ENCODE measurements at places on chromosomes 7 and 10.

DNA sequence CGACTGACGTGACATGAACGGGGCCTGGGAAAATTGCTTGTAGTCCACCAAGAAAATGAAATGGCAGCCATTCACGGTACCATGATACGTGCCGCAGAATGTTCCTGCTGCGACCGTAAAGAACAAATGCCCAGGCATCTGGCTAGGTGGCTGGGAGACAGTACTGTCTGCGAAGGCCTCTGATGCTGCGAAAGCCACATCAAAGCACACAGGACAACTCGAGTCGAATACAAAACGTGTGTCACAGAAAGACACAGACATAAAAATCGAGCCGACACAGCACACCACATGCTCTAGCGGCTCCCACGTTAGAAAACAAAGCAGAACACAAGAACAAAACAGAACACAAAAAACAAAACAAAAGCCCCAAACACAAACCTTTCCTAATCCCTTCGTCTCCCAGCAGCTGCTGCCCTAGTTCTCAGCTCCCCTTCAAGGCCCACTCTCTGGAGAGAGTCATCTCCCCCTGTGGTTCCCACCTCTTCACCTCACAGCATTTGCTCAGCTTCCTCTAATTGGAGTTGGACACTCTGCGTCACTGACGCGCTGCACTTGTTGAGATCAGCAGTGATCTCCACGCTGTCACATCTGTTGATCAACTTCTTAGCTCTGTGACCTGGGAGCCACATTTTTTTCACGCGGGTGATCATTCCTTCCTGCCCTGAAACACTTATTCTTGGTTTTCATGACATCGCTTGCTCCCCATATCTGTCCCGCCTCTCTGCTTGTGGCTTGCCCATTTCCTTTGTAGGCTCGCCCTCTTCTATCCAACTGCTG is 112.2 kb downstream of the CLEC2L start:
- DNase-seq = no peak

GRCh38 chr10:20105236-20105635 is 289.0 kb downstream of the PLXDC2 start:
- no peak for DNase-seq

GRCh38 chr10:133347710-133348517 is 741 bp downstream of the PRAP1 start:
- DNase-seq = no peak

DNA sequence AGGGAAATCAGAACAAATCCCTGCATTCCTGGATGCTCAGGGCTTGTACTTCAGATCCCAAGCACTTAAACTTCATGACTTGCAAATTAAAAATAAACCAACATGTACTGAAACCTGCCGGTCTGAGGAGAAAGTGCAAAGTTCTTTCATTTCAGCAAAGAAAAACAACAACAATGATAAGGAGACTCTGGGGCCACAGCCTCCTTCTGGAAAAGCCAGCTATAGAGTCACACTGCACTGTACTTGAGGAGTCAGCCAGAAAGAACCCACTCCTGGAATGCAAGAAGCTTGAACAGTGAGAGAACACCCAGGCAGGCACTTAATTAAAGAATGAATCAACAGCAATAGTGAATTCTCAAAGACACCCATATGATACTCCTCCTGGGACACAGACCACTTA is 49.7 kb upstream of the TM9SF3 start:
- no peak for DNase-seq

DNA sequence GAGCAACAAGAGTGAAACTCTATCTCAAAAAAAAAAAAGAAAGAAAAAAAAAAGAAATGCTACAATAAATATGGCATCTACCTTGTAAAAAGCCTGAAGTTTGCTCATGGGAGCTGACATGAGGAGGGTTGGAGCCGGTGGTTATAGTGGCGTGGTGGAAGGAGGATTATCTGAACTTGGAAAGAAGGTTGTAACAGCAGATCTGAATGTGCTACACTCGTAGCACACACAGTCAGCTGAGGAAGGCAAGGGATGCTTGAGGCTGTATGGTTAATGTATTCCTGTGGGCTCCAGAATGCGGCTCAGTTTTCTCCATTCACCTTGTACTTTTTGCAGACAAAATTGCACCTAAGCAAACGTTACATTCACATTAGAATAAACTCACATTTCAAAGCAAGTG is 390.3 kb upstream of the GALNT17 start:
- no peak for DNase-seq

DNA sequence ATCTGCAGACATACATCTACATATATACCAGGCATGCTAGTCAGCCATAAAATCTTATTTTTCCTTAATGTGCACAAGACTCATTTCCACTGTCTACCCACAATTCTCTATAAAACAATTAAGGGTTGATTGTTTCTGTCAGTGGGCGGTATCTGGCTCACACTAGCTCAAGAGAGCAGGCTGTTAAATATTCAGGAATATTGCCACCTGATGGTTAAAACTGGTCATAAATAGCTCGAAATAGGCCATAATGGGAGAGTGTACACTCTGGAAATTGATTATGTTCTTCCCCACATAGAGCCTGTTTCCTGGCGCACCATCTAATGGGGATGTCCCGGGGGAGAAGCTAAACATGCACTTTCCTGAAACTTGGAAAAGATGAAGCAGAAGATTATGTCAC is 620.6 kb upstream of the ANKRD30A start:
- DNase-seq = no peak

DNA sequence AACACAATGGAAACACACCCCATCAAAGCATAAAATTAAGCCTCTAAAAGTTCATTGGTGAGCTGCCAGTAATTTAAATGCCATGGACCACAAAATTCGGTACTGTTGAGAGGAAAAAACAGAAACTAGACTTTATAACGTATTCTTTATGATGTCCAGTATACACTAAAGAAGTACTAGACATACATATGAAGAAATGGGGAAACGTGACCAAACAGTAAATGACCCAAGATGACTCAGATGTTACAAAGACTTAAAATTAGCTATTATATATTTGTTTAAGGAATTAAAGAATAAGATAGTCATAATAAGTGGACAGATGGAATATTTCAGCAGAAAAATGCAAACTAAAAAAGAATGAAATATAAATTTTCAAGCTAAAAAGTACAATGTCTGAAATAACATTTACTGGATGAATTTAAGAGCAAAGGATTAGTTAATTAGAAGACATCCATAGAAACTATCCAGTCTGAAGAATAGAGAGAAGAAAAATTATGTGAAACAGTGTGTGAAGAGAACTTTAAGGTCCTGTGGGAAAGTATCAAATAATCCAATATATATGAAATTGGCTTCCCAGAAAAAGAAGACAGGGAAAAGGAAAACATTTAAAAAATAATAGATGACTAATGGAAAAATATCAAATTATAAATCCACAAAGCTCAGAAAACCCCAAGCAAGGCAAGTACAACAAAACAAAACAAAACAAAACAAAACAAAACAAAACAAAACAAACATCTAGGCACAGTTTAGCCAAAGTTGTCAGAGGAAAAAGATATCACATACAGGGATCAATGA is 69.4 kb downstream of the SAMD9 start:
- DNase-seq = no peak

DNA sequence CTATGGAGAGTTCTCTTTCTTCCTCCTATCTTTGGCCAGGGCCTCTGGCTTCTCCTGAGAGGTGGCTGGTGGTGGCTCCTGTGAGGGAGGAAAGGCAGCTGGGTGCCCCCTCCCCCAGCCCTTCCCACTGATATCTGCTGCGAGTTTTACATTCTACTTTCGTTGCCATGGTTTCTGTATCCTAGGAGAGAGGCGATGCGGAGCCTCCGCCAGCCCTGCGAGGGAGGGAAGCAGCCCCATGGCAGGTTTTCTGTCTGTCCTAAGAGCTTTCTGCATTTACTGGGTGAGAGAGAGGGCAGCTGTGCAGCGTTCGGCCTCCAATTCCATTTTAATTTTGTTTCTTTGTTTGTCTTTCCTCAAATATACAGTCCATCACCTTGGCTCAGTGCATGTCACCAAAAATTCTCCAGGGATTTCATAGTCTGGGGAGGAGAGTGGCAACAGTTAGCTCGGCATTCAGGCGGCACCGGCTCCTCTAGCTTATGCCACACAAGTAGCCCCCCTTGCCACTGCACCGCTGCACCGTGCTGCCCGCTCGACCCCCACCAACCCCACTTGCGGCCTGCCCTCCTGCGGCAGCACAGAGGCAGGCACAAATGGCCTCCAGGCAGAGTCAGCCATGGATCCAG is 20.4 kb downstream of the DNAJB12 start:
- DNase-seq = no peak

- no peak for DNase-seq
Observed at GRCh38 chr10:88840104-88840503, 11.5 kb downstream of the ANKRD22 start.

DNA sequence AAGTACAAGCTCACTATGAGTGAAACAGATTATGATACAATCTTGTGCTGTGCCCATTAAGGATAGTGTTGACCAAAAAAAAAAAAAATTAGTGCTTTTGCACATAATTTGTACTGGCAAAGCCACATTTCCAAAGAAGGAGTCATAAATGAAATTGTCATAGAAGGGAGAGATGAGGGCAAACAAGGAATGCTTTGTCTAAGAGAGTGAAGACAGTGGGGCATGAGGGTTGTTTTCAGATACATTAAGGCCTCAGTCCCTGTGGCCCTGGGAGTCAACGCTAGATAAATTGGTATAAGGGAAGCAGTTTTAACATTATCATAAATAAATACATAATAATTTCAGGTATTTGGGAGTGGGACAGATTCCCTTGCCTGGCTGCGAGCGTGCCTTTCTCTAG is 267.5 kb upstream of the PRKCQ start:
- DNase-seq = no peak

- no peak for DNase-seq
Observed at GRCh38 chr7:131183611-131184119, 144.0 kb upstream of the MKLN1 start.

- no peak for DNase-seq
Observed at GRCh38 chr7:66281678-66282590, 76.8 kb downstream of the TPST1 start.

GRCh38 chr7:158784270-158784669 is 45.0 kb downstream of the ESYT2 start:
- DNase-seq = no peak

GRCh38 chr7:158531661-158532060 is 56.0 kb downstream of the PTPRN2 start:
- no peak for DNase-seq

DNA sequence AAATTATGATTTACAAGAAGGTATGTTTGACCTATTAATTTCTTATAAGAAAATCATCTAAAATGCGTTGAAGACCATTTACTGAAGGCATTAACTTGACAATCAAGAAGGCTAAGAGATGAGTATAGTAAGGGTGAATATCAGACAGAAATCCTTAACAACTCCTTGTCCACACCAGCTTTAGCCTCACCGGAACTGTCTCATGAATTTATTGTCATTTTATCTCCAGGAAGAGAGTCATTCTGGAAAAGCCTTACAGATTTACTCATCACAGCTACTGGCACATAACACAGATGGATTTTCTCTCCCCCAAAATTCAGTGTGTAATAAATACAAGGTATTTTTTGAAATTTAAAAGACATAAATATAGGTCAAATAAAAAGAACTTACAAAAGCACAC is 129.4 kb upstream of the LSM8 start:
- no peak for DNase-seq

- no peak for DNase-seq
Observed at GRCh38 chr10:129715805-129716204, 248.3 kb downstream of the EBF3 start.

DNA sequence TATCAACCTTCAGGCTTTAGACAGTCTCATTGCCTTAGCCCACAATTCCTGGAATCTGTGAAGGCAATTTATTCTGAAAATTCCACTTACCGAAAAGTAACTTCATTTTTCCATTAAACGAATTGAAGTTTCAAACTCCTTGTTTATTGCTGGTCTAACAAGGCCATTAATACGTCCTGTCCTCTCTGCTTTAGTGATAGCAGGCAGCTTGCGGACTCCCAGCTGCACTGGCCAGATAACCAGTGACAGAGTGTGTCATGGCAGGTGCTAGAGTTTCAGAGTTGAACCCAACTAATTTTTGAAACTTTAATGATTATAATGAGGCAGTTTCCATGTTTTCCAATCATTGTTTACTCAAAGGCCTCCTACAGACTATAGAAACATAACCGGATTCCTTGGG is 31.1 kb downstream of the LOXL4 start:
- DNase-seq = no peak

DNA sequence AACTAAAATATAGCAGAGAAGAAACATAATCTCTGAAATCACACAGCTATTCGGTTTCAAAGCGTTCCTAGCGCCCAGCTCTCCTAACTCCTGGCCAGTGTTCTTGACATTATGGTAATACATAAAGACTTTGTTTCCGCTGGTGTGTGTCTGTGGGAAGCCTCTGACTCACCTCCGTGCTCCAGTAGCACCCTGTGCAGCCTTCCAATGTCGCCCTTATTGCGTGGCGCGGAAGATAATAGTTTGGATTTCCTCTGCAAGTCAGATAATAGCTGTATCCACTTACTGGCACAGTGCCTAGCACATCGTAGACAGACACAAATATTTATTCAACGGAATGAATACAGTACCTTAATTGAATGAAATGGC is 570 bp downstream of the BMS1 start:
- no peak for DNase-seq

DNA sequence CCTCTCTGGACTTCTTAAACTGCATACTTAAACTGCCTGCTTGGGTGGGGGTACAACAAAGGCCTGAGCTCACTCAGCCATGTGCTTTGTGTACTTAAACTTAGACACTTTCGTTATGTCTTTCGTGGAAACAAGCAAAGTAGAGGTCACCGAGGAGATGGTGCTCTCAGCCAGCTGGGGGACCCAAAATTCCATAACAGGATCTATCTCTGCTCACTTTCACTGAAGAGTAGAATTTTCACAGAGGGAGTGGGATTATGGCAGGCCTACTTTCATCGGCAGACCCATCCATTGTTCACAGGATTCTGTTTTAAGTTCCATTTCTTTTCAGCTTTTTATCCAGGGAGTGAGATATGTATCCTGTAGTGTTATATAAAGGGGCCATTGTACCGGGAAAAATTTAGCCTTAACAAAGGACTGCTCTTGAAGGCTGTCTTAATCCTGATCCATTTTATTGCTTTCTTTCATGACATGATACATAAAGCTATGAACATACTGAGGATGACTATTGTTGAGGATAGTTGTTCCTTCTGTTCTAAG is 370.0 kb upstream of the GHITM start:
- DNase-seq = no peak

DNA sequence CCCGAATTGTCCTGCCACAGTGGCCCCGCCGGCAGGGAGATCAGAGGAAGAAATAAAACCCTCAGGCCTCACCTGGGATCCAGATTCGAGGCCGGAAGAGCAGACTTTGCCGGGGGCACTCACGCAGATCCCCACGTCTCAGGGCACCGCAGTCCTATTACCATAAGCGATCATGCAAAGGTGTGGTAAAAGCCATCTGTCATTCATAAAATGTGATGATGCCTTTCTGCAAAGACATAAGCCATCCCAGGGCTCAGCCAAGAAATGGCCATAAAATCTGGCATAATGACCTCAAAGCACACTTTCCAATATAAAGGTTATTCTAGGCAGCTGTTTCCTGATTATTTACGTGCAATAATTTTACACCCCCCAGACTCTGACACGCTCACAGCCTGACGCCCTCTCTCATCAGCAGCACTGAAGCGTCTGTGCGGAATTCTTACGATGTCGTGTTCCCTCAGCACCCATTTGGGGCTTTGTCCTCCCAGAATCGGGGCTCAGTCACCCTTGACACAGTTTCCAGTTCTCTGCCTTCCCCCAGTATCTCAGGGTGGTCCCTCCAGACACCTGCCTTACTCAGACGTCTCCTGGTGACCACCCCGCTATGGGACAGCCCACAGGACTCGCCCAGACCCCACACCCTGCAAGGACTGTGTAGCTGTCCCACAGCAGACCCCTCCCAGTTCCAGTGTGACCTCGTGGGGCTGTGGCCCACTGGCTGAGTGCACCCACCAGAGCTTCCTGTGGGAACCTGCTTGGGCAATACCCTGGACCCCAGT is 74.3 kb upstream of the FAM20C start:
- DNase-seq = no peak

GRCh38 chr7:122942059-122942458 is 53.4 kb downstream of the TAS2R16 start:
- DNase-seq = no peak

All from cerebellar nuclear complex (tissue), 1 donor.